ENCODE measurements at places on chromosomes 2 and 18.

DNA sequence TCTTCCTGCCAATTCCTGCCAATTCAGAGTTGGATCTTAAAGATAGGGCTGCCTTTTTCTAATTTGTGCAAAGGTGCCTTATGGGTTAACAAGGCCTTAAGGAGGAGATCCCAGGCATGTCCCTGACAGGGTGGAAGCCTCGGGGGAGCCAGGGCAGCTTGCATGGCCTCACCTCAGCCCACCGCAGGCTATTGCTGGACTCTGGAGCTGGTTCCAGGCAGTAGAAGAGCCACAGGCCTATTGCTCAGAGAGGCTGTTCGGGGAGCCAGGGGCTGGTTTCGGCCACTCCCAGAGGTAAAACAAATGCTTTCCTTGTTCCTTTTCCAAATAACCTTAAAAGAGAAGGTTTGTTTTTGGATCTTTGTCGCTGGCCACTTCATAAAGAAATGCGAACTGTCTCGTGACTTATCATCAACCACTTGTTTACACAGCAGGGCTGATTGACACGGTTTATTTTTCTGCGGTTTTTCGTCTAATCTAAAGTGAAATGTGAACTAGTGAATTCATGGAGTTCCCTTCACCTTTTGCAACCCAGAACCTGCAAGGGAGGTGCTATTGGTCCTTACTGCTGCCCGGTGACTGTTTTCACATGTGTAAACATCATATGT is 108.6 kb downstream of the APOB start:
- no peak for DNase-seq

- DNase-seq: no peak
These were observed 53.4 kb downstream of the SLC40A1 start for GRCh38 chr2:189527041-189527750.

GRCh38 chr2:102206666-102207341 is 20.0 kb downstream of the IL1RL2 start:
- no peak for DNase-seq

DNA sequence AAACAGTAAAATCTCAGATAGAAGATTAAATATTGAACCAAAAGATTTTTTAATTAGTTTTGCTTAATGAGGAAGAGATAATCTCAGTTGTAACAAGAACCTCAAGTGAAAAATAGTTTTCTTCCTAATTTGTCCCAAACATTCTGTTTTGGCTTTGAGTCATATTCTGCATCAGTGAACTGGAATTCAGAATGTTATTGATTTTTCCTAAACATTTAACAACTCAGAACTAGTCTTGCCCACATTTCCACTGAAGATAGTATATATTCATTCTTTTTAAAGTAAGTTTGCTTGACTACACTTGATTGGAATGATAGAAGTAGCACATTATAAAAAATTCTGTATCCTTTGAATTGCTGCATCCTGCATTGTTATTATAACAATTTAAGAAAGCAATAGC is 85.7 kb upstream of the UGP2 start:
- no peak for DNase-seq

GRCh38 chr2:143070704-143071103 is 58.5 kb upstream of the ARHGAP15 start:
- no peak for DNase-seq

DNA sequence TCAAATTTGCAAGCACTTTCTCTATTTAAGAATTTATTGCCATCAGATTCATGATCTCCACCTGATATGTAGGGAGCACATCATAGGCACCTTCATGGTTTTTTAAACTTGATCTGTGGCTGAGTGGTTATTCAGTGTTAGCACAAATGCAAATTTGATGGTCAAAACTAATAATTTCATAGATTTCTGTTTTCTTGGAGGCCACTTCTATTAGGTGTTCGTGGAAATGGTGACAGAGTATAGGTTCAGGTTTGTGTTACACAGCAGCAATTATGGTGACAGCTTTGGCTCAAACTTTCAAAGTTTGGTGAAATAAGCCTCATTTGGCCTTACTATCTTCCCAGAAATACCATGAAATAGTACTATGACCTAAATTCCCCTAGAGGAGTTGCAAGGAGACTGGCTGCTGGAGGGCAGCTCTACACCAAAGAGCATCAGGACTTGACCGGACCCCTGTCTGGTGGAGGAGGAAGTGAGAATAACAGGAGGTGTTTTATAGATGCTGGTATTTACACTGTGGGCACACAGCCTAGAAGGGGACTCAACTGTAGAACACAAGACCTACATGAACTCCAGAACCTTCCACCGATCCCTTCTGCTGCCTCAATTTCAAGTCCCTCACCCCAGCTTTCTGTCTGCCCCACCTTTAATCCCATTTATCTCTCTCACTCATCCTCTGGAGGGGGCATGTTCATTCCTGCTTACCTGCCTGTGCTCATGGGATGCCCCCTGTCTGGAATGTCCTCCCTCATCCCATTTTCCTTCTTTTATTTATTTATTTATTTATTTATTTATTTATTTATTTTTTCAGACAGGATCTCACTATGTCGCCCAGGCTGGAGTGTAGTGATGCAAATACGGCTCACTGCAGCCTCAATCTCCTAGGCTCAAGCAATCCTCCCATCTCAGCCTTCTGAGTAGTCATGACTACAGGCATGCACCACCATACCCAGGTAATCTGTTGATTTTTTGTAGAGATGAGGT is 132.9 kb upstream of the SIX2 start:
- DNase-seq: no peak

DNA sequence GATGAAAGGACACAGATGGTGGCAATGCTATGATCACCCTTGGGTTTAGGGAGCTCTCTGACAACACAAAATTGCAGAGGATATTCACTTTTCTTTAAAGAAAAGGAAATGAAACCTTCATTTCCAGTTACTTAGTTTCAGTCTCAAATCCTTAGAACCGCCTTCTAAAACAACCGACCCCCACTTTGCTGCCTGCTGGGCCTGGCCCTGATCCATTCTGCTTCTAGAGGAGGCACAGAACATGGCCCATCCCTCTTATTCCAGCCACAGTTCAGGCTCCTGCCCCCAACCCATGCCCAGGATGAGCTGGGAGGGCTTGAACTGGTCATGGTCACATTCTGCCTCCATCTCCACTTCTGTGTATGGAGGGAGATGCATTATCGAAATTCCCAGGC is 311.6 kb downstream of the EN1 start:
- DNase-seq: no peak

GRCh38 chr2:219386532-219387280 is 1.0 kb downstream of the DNPEP start:
- DNase-seq: no peak

- no peak for DNase-seq
These were observed 4.5 kb downstream of the KIF3C start for GRCh38 chr2:25977768-25978167.

GRCh38 chr18:62445386-62445917 is 77.4 kb upstream of the ZCCHC2 start:
- DNase-seq: no peak

- DNase-seq: no peak
These were observed 151.5 kb upstream of the COPS8 start for GRCh38 chr2:236934166-236934565.

DNA sequence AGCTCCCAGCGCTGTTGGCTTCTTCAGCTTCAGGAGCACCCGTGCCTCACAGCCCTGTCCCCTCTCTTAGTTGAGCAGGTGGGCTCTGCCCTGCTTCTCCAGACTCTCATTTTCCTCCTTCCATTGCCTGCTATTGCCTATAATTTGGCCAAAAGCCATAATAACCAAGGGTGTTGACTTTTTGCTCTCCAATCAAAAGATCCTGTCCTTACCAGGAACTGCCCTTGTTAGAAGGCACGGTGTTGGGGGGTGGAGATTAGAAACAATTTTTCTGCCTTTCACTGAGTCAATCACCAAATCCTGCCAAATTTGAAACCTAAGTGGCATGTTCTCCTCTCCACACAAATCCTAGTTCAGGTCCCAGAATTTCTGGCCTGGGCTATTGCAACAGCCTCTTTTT is 16.7 kb upstream of the PDIA6 start:
- DNase-seq: no peak

DNA sequence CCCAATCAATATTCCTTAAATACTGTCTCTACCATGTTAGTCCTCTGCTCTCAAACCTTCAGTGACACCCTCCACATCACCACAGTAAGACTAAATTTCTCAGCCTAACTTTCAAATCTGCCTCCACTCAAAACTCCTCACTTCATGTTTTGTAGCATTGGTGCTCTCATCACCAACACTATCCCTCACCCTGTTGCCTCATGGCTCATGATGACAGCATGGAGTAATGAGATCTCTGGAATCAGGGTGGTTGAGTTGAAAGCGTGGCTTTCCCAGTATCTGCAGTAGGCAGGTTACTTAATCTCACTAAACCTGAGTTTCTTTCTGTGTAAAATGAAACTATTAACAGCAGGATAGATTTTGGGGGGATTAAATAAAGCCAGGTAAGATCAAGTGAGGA is 621.4 kb downstream of the NYAP2 start:
- no peak for DNase-seq

All from Panc1 (cell line).